CD8-positive, alpha-beta T cell (primary cell): ENCODE measurements at places on chromosomes 16 and 17.
A peak's percentile ranks its signal among the peaks of the same experiment; 100 is the strongest.

GRCh38 chr16:68009157-68009735 is 6.5 kb downstream of the DPEP2NB start:
- DNase-seq = no peak

DNA sequence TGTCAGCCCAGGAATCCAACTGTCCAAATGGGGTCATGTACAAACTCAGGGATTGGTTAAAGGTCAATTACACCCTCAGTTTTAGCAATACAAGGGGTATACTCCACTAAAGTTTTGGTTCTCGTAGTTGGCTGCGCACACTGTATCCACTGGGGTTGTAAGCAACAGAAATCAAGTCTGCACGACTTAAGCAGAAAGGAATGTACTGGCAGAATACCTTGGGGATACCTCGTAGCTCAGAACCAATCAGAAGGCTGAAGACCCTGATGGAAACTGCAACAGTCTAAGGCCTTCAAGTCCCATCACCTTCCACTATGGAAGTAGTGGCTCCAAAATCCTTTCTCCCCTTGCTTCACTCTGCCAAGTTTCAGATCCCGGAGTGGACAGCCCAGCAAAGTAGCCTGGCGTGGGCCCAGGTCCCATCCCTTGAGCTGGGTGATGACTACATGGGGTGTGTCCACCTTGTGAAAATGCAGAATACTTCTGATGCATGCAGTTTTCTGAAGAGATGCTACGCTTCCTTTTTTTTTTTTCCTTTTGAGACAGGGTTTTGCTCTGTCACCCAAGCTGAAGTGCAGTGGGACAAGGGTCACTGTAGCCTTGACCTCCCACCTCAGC is 21.1 kb upstream of the RPH3AL start:
- DNase-seq = no peak

GRCh38 chr17:55699181-55699860 is 23.3 kb downstream of the TMEM100 start:
- no peak for DNase-seq

- DNase-seq = no peak
Measured at GRCh38 chr17:56912105-56912999, 1.5 kb downstream of the TRIM25 start.

GRCh38 chr16:4796982-4797804 is 2.0 kb downstream of the SMIM22 start:
- DNase-seq = no peak

DNA sequence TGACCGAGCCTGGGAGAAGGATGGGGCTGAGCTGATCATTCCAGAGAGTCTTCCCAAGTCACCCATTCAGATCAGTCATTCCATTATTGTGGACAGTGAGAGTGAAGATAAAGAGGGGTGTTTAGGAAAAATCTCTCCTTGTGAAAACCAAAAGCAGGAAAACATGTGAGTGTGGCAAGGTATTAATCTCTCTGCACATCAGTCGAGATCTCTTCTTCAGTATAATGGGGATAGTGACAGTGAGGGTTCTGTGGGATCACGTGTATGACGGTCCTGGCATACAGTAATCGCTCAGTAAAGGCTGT is 35.4 kb downstream of the CHD9 start:
- no peak for DNase-seq

DNA sequence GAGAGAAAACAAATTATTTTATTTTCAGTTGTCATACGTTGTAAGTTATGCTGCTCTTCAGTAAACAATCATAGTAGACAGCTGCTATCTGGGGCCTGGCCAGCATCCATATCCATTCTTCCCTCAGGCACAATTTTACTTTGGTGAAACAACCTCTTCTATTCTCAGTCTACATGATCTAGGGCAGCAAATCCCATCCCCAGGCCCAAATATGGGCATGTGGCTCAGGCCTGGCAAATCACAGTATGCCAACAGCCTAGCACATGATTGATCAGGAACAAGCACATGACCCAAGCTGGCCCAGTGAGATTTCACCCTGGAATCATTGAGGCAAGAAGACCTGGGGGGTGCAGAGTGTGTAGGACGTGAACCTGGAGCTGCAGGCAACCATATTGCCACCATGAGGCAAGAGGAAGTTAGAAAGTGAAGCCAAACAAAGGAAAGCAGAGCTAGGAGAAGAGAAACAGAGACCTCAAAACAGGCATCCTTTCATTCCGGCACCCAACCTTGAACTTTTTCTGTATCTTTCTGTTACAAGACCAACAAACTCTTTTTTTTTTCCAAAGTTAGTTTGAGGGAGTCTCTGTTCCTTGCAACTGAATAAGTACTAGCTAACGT is 10.3 kb upstream of the ABCC12 start:
- no peak for DNase-seq

DNA sequence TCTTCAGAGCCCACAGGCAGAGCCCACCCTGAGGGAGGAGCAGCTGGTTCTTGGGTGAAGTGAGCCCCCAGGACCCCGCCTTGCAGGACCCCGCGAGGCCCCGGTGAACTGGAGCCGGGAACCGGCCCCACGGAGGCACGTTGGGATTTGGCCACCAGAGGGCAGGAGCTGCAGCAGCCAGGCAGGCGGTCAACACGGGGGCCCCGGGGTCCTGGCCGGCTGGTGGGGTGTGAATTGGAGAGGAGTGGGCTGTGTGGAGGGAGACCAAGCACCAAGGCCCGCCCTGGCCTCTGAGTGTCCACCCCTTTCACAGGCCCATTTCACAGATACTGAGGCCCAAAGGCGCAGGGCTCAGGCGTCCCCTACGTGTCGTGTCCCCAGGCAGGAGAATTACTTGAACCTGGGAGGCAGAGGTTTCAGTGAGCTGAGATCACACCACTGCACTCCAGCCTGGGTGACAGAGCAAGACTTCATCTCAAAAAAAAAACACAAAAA is 2.2 kb downstream of the DPEP1 start:
- no peak for DNase-seq

DNA sequence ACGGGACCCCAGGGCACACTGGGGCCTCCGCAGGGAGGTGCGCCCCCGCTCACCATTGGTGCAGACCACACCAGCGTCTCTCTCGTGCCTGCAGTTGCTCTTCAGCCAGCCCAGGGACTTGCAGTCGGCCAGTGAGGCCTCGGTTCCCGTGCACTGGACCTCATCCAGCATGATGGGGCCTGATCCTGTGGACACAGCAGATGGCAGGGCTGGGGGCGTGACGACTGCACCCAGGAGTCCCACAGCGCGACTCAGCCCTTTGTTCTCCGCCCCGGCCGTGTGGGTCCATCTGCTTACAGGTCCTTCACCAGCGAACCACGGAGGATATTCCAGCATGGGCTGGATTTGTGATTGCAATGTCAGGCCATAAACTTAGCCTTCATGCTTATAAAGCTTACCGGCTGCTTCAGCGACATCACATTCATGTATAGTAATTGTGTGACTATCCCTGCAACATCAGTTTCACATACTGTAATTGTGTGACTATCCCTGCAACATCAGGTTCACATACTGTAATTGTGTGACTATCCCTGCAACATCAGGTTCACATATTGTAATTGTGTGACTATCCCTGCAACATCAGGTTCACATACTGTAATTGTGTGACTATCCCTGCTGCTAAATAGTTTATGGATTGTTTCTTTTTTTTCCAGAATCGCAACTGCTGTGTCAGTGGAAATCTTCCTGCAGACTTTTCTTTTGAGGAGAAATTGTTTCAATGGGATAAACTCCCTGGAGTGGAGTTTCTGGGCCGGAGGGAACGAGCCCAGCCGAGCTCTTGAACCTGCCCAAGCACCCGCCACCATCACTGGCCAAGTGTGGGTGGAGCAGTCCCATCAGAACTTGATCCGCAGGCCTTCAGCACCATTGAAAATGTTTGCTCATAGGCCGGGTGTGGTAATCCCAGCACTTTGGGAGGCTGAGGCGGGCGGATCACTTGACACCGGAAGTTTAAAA is 4.8 kb downstream of the LGALS3BP start:
- no peak for DNase-seq

GRCh38 chr16:87210894-87211293 is 106.3 kb downstream of the C16orf95 start:
- no peak for DNase-seq

DNA sequence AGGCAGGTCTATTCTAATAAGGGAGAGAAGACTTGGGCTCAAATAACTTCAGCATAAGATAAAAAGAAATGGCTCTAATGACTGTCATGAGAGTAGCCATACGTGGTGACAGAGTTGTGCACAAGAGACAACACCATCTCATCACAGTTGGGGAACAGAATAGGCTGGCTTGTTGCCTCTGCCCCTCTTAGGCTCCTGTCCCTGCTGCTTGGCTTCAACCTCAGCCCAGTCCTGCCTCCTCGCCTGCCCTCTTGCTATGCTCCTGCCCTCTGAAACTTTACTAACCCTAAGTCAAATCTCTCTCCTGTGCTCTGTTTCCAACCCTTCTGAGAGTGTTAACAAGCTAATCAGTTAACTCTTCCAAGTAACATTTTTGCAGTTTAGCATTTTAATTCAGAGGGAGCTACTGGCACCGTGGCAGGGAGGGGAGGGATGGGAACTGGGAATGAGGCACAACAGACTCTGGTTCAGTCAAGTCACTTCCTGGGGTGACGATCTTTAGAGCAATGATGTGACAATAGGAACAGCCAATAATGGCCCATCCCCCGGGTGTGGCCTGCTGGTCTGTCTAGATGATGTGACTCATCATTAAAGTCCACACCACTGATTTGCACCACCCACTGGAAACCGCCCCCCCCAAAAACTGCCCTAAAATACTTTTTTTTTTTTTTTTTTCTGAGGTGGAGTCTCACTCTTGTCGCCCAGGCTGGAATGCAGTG is 35.5 kb downstream of the DNAH17 start:
- DNase-seq = no peak

DNA sequence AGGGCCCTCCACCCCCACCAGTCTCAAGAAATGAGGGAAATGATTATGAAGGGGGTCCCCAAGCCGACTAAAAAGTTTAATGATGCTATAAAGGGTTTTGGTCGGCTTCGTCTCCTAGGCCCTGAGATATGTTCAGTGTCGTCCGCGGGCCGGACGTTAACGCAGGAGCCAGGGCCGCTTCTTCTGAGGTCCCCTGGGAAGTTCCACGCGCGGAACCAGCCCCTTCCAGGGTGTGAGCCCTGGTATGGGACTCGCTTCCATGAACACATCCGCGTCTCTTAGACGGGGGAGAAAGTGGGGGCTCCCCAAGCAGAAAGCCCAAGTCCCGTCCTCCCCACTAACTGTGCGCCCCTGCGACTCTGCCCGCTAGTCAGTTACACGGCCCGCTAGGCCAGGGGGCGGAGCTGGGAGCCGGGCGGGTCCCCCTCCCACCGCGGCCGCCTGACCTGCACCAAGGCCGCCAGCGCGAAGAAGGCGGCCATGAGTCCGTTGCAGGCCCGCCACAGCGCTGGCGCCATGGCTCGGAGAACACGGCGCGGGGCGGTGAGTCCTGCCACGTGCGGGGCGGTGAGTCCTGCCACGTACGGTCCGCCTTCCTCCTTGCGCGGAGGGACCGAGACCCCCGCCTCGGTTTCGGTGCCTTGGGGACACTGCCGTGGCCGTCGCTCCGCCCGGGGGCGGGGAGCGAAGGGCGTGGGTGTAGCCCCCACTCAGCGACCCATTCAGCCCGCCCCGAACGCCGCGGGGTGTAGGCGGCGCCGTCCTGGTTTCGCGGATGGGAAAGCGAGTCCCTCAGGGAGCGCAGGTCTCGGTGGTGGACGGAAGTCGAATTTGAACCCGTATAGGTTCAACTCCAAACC is at the start of gene TMEM220:
TSS of gene TMEM220 (minus strand) at position 690 of the 860 bp plus-strand sequence. CDS start at position 518, 172 bp downstream.
- DNase-seq = peak; percentile 40

DNA sequence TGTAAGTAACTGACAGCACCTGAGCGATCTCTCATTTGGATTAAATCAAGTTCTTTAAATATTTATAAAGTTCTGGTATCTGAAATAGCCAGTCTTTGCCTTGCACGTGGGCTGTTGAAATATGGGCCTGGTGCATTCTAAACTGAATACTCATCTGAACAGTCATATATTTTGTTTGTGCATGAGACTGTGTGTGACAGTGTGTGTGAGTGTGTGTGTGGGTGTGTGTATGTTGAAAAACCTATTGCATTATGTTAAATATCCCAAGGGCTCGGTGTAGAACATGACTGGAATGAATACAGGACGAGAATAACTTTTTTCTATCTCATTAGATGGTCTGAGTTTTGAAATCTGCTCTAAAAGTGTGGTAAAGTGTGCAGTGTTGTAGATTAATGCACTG is 82.4 kb upstream of the TOX3 start:
- DNase-seq = no peak

- DNase-seq = no peak
Measured at GRCh38 chr16:84643180-84643583, 5.1 kb upstream of the KLHL36 start.
